Stimulated activated CD8-positive, alpha-beta memory T cell treated with anti-CD3 and anti-CD28 coated beads, Interleukin-15, amount 100 ng/mL, for 4 hours (primary cell): ENCODE measurements at places on chromosomes 4 and X.
A peak's percentile ranks its signal among the peaks of the same experiment; 100 is the strongest.

DNA sequence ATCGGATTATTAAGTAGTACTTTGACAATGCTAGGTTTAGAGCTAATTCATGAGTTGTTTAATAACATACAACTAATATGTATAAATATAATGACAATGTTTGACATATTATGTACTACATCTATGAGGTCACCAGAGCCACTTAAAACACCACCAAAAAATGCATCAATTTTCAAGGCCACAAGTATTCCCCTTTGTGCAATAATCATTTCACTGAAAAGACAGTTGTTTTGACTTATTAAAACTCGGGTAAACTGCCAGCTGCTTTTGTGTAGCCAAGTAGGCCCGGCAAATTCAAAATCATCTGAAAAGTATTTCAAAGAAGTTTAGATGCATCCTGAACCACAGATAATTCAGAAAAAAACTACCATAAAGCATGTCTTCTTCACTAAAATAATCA is 48.7 kb downstream of the CLOCK start:
- DNase-seq = no peak

GRCh38 chr4:158938220-158939044 is 164.4 kb upstream of the RAPGEF2 start:
- DNase-seq = no peak

- DNase-seq = no peak
Measured at GRCh38 chr4:84058201-84058600, 440.9 kb downstream of the NKX6-1 start.

- no peak for DNase-seq
Measured at GRCh38 chrX:32408389-32408788, 803.0 kb downstream of the DMD start.

- DNase-seq = no peak
Measured at GRCh38 chr4:8070736-8071718, 87.6 kb downstream of the ABLIM2 start.

DNA sequence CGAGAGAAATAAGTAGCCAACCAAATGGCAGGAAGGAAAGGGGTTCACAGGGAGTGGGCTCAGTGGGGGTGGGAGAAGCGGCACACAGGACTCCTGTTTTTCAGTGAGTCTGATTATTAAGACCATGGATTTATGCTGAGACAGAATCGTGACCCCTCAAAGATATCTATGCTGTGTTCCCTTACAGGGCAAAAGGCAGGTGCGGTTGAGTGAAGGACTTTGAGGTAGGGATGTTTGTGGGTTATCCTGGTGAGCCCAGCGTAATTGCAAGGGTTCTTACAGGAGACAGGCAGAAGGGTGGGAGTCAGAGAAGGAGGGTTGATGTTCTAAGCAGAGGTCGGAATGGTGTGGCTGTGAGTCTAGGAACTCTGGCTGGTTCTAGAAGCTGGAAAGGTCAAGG is 73.0 kb downstream of the EVC start:
- no peak for DNase-seq

- no peak for DNase-seq
Measured at GRCh38 chr4:145679520-145679919, 426 bp upstream of the C4orf51 start.

GRCh38 chr4:24657768-24658617 is 73.6 kb upstream of the DHX15 start:
- DNase-seq = no peak

DNA sequence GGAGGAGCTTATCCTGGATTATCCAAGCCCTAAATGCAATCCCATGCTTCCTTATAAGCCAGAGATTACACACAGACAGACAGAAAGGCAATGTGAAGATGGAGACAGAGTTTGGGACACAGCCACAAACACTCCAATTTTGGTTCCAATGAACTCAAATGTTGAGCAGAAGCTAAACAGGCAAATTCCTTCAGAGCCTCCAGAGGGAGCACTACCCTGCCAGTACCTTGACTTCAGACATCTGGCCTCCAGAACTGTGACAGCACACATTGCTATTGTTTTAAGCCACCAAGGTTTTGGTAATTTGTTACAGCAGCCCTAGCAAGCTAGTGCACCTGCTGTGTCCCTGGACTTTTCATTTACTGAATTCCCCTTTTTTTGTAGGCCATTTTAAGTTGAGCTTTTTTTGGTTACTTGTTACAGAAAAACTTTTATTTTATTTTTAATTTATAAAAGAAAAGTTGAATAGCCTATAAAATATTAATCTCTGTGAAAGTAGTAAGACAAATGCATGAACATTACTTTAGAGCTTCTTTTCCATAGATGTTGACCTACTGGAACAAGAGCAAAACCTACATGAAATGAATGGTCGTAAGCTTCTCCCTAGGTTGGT is 33.4 kb upstream of the SRD5A3 start:
- DNase-seq = peak; percentile 7

DNA sequence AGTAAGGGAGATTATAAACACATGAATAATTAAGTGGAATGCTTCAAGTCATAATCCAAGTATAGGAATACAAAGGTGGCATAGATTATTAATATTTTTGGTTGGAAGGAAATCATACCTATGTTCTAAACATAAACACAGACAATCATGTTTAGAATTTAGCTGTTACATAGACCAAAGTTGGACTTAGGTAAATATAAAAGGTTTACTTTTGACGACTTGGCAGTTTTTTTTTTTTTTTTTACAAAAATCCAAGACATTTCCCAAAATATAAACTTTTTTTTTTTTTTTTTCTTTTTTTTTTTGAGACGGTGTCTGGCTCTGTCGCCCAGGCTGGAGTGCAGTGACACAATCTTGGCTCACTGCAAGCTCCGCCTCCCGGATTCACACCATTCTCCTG is 3.5 kb upstream of the N4BP2 start:
- DNase-seq = no peak

GRCh38 chr4:186104890-186105646 is 564 bp downstream of the FAM149A start:
- no peak for DNase-seq

DNA sequence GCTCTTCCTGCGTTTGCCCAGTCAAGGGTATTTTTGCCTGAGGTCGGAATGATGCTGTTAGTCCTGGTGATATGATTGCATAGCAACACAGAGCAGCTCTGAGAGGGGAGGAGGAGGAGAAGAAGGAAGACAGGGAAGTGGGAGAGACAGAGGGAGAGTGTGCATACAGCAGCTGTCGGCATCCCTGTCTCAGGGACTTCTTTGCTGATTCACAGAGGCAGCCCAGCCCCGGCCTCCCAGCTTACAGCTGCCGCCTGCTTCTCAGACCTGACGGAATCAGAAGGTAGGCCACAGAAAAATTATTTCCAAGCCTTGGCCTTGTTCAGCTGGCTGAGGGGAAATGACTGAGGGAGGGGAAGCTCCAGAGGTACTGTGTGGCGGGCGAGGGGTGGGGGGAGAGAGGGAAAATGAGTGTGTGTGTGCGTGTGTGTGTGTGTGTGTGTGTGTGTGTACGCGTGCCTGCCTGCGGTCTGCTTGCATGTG is 319 bp downstream of the DRP2 start:
- peak; percentile 3 for DNase-seq

DNA sequence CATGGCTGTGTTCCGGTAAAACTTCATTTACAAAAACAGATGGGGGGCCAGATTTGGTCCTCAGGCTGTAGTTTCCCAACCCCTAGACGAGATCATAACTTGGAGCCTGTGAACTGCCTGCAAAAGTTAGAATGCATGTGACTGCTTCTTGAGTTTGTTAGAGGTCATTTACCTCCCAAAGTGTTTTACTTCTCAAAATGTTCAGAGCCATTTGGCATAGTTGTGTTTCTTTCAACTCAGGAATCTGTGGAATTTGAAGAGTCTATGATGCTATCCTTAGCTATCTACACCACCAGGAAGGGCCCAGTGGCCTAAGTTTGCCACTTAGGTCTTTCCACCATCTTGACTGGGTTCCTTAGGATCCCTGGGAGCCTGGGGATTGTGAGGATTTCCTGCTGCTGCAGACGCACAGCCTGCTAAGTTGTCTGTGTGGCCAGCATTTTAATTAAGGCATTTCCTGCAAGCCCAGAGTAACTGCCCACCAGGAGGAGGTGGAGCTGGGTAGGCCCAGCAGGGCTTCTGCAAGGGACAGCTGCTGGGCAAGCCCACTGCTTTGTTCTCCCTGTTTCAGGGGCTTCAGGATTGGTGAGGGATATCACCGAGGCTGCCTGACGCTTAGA is 53.1 kb downstream of the CCNI start:
- no peak for DNase-seq

DNA sequence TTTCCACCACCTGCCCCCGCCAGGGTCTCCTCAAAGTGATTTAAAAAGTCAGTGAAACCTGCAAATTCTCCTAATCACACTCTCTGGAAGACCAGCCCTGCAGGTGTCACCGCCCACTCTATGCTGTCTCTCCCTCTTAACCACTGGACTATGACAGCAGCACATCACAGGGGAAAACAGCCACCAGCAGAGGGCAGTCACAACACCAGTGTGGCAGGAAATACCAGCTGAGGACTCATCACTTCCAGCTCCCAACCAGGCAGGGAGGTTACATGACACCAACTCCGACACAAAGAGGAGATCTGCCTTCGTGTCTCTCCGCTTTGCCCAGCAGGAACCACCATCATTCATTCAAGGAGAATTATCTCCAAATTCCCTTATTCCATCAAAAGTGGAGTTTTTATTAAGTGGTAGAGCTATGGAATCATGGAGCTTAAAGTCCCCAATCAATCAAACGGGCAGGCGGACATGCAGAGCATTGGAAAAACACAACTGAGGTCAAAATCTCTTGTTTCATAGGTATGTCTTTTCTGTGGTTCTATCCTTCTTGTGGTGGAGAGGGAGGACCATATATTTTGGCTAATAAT is 91.3 kb downstream of the NSUN7 start:
- DNase-seq = peak; percentile 57

GRCh38 chr4:20552004-20552403 is 148.3 kb upstream of the PACRGL start:
- no peak for DNase-seq

- DNase-seq = no peak
Measured at GRCh38 chr4:153398713-153399112, 54.2 kb downstream of the MND1 start.

DNA sequence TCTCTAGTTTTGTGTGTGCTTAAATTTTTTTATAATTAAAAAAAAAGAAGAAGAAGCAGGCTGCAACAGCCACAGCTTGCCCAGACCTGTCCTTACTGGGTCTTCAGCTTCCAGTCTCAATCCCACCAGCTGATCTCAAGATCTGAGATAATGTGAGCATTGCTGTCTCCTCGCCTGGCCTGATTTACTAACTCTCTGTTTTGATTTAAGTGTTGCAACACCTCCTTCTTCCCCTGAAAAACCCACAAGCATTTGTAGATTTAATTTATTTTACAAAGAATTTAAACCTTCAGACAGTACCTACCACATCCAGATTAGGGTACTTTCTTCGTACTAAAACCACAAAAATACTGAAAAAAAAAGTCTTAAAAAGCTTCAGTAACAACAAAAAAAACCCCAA is 38.0 kb downstream of the FAM241A start:
- DNase-seq = no peak

GRCh38 chr4:185524888-185525863 is 10.1 kb downstream of the PDLIM3 start:
- no peak for DNase-seq

DNA sequence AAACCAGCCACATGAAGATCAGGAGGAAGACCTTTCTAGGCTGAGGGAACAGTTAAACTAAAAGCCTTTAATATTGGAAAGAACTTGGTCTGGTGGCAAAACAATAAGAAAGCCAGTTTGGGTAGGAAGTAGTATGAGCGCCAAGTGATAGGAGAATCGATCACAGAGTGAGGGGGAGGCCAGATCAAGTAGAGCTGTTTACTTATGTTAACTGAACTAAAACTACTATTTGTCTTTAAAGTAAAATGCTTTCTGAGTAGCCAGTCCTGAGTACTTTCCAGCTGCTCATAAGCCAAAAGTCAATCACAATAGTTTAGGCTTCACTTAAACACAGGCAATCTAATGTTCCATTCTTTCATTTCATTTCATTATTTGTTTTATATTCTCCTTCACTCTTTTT is 62.8 kb upstream of the RPA4 start:
- DNase-seq = no peak

DNA sequence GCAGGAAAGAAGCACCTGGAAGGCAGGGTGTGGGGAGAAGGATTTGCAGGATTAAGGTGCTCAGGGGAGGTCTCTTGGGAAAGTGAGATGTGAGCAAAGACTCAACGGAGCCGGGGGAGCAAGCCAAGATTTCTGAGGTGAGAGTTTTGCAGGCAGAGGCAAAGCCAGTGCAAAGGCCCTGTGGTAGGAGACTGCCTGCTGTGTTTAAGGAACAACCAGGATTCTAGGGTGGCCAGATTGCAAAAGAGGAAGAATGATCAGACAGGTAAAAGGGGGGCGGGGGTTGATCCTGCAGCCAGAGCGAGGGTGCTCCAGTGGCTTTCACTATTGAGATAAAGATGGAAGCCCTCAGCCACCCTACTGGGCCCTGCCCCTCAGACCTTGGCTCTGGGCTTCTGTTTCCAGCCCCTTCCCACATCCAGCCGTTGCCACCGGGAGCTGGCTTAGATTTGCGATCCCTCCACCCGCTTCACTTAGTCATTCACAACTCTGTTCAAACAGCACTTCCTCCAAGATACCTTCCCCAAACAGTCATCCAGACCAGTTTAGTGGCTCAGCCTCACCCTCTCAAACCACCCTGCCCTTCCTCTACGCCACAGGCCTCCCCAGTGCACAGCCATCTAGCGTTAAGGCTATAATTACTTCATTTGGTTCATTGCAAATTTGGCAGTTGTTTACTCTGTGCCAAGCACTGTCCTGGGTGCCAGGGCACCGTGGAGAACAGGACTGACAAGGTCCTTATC is 23.3 kb upstream of the BCOR start:
- no peak for DNase-seq

DNA sequence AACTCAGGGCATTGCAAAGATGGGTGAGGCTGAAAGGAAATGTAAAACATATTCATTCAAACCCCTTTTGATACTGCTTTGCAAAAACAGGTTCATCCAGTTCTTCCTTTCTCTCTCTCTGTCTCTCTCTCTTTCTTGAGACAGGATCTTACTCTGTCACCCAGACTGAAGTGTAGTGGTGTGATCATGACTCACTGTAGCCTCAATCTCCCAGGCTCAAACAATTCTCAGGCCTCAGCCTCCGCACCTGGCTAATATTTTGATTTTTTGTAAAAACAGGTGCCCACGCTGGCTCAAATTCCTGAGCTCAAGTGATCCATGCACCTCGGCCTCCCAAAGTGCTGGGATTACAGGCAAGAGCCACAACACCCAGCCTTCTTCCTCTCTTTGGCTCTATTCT is 15.6 kb upstream of the DCHS2 start:
- no peak for DNase-seq

DNA sequence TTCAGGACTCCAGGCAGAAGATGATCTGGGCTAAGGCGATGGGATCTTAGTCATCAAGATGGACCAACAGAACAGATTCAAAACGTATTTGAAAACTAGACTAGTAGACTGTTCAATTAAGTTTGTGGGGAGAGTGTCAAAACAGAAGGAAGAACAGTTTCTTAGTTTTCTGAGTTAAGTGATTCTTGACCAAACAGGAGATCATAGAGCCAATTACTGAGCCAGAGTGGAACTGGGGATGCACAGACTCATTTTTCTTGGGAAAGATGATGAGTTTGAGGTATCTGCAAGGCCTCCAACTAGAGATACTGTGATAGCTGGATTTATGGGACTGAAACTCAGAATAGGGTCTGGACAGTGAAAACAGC is 119.5 kb downstream of the REELD1 start:
- no peak for DNase-seq

- no peak for DNase-seq
Measured at GRCh38 chrX:3191796-3192195, 150.5 kb downstream of the ARSF start.

GRCh38 chr4:53490965-53491622 is 100.2 kb downstream of the LNX1 start:
- no peak for DNase-seq
